NCI-H446 treated with DMSO at 0.1 percent for 48 hours (cell line): ENCODE measurements at places on chromosomes 5 and 9.

- DNase-seq = no peak
Observed at GRCh38 chr9:68746525-68746924, 41.5 kb downstream of the PIP5K1B start.

DNA sequence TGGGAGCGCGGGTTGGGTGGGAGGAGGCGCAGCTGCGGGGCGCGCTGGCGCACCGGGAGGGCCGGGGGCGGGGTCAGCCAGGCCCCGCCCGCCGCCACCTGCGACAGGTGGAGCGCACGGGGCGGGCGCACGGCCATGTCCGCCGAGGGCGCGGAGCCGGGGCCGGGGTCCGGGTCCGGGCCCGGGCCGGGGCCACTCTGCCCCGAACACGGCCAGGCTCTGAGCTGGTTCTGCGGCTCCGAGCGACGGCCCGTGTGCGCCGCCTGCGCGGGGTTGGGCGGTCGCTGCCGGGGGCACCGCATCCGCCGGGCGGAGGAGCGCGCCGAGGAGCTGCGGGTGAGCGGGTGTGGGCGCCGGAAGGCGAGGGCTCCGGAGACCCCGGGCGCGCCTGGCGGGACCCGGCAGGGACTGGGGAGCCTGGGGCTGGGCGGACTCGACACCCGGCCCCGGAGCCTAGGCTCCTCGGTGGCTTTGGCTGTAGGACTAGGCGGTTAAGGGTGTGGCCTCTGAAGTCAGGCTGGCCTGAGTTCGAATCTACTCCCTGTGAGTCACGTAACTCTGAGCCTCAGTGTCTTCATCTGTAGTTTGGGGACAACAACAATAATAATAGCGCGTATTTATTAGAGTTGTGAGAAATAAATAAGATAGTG, at the start of gene BSPRY:
Gene BSPRY, plus strand, starts transcription at position 97 of the 650 bp plus-strand sequence. Its CDS starts 39 bp downstream, at position 136.
- DNase-seq = no peak

DNA sequence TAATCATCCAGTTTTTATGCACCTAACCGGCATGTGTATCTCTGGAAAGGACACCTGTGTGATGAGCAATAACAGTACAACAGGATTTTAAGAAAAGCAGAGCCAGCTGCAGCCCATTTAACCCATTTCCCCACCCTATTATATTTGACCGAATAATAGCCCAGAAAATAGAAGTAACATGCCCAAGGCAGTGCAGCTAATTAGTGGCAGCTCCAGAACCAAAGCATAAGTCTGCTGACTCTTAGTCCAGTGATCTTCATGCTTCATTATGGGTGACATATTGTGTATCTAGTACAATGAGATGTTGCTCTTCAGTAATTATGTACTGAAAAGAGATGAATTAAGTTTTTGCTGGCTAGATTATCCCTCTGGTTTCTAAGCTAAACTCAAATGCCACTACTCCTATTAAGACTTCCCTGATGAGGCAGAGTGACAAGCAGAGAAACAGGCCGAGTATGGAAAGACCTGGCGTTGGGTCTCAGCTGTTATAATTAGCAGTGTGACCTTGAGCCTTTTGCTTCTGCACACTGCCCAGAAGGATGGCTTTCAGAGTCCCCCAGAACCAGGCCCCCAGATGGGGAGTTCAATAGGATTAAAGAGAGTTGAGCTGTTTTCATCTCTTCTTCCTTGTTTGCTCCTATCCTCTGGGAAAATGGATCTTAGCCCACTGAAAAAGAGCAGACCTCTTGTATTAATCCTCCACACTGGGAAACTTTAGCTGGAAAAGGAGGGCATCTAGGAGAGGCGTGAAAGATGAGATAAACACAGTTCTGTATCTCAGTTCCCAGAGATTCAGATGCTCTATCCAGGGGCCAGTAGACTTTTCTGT, 10.8 kb upstream of the C1QTNF3 start:
- DNase-seq = no peak

- DNase-seq = no peak
Observed at GRCh38 chr9:108213511-108213910, 642.3 kb downstream of the ACTL7B start.

GRCh38 chr9:18018221-18018620, 439.4 kb downstream of the SH3GL2 start:
- no peak for DNase-seq

- no peak for DNase-seq
Observed at GRCh38 chr9:76451234-76451633, 7.7 kb upstream of the GCNT1 start.

- no peak for DNase-seq
Observed at GRCh38 chr9:21104787-21105186, 27.0 kb upstream of the IFNB1 start.

DNA sequence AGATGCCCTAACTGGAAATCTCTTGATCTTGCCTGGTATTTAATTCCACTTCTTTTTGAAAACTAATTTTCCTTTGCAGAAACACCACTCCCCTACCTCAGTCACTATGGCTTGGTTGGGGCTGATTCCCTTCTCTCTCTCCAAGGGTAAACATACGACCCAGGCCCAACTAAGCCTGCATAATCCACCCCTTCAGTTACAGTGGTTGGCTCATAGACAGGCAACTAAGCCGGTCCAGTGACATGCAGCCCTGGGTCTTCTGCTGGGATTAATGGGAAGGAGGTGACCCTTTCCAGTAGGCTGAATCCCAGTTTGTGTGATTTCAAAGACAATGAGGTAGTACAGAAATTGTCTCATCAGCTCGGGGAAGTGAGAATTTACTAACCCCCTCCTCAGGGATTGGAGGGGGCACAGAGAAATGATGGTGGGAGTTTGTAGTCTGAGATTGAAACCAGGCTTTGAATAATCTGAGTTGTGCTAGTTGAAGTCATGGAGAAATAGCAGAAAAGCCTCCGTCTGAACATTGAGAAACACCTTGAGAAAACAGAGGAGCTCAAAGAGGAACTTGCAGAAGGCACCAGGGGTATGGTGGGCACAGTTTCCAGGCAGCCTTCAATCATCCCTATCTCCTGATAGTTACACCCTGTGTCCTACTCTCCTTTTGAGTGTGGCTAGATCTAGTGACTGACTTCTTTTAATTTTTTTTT, 148.9 kb downstream of the GCNT1 start:
- no peak for DNase-seq

DNA sequence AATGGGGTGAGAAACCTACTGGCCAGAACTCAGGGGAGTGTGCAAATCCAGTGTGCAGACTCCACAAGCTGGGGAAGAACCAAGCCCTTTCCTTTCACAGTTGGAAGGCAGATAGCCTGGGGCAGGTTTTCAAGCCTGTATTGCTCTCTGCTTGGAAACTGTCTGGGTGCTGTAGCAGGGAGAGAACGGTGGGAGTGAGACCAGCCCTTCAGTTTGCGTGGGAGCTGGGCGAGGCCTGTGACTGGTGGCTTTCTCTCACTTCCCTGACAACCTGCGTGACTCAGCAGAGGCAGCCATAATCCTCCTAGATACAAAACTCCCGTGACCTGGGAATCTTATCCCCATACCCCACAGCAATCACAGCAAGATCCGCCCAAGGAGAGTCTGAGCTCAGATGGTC, 44.9 kb upstream of the SNCAIP start:
- DNase-seq = no peak

DNA sequence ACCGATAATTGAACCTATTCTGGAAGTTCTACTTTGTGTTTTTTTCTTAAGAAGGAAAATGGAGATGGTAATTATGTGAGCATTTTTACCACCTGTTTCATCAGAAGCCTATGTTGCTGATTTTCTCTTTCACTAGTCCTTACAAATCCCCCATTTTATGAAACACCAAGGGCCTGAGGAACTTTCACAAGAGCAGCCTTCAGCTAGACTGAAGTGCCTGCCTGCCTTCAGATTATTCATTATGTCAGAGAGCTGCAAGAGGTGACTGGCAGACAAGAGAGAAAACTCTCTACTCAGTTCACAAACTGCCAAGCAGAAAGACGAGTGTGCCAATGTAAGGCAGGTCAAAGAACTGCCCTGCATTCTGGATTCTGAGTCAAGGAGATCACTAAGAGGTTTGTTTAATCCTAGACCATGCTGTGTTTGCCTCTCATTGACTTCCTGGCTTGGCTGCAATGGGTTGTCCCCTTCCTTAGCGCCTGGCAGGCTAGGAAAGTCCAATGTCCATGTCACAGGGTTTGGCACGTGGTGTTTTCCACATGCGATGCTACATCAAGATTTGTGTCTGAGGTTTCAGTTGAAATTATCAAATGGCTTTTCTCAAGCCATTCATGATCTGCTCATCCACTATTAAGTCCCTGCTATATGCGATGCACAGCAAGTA, 143.3 kb downstream of the CDC42SE2 start:
- DNase-seq = no peak

DNA sequence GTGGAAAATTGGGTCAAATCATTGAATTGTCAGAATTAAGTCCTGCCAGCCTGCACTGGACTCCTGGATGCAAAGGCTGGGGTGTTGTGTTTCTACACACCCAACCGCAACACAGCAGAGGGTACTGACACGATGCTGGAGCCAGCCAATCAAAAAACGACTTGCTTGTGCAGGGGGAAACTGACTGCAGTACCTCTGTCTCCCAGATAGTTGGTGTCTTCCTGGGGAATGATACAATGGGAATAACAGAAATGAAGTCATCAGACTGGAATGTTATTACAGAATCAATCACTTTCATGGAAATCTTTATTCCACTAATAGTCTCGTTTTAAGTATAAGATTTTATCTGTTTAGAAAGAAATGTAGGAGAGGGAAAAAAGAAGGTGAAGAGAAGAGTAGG, 330.3 kb downstream of the MLLT3 start:
- DNase-seq = no peak

DNA sequence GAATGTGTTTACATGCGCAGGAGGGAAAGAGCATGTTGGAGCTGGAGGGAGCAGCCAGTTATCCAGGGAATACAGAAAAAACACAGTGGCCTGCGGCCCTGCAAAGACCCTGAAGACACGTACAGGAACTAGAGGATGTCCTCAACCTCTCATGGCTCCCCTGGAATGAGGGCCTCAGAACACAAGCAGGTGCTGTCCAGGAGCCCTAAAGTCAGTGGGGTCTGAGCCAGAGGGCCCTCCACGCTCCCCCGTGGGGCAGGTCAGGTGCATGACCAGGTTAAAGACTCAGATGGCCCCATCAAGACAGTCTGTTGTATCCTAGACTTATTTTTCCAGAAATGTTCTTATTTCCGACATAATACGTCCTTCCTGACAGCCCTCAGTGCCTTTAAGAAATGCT, 106.9 kb downstream of the ROR2 start:
- DNase-seq = no peak

GRCh38 chr9:110047955-110048402, 160.0 kb downstream of the C9orf152 start:
- no peak for DNase-seq

- no peak for DNase-seq
Observed at GRCh38 chr9:22030101-22030598, 21.0 kb upstream of the CDKN2B start.

GRCh38 chr9:69465473-69465872, 140.5 kb downstream of the ENTREP1 start:
- DNase-seq = no peak
